Left ventricle myocardium superior (tissue), 1 donor: ENCODE measurements at places on chromosomes 1 and 21. TPM values are rescaled to one million over a fixed set of nuclear protein-coding genes. Genes with fewer than 3 reads are reported as not detected.
A peak's percentile ranks its signal among the peaks of the same experiment; 100 is the strongest.

GRCh38 chr1:1578371-1578940 is 3.8 kb upstream of the SSU72 start:
- DNase-seq, result peak; percentile 19

- DNase-seq, result no peak
These were observed 52.4 kb downstream of the TLCD4 start for GRCh38 chr1:95169548-95169947.

DNA sequence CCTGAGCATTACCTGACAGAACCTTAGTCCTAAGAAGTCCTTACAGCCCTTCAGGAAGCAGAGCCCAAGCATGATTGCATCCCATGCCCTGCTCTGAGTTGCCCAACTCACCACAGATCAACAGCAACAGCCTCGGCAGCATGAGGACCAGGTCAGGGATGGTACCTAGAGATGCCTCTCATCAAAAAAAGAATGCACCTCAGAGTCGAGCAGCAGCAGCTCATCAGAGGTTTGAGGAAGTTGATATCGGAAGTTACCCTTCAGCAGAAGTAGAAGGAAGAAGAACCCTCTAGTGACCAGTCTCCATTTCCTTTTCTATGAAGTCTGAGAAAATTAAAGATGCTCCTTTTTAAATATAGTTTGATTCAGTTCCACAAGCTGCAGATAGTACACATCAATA is at the start of gene FCRL1:
Gene FCRL1 (minus strand): TSS at position 225 of the 400 bp plus-strand sequence. CDS start 83 bp downstream, at position 142.
- no peak for DNase-seq

DNA sequence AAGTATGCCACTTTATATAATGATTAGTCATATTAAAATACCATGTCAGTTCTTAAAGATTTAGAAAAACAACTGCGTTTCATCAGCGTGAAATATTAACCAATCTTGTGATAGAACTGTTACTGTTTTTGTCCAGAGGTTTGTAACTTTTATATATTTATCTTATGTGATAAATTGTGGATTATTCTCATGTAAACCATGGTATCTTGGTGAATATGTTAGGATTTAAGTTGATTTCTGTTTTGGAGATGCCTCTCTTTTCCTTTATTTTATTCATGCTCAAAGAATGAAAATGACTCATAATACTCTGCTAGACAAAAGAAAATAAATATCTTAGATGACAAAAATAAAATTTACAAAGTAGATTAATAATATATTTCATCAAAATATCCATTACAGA is 88.4 kb downstream of the ADGRL4 start:
- DNase-seq, result no peak

- no peak for DNase-seq
These were observed 34.8 kb downstream of the SUCO start for GRCh38 chr1:172567720-172568119.

GRCh38 chr1:204104331-204105130 is 31.6 kb downstream of the SOX13 start:
- peak; percentile 48 for DNase-seq

DNA sequence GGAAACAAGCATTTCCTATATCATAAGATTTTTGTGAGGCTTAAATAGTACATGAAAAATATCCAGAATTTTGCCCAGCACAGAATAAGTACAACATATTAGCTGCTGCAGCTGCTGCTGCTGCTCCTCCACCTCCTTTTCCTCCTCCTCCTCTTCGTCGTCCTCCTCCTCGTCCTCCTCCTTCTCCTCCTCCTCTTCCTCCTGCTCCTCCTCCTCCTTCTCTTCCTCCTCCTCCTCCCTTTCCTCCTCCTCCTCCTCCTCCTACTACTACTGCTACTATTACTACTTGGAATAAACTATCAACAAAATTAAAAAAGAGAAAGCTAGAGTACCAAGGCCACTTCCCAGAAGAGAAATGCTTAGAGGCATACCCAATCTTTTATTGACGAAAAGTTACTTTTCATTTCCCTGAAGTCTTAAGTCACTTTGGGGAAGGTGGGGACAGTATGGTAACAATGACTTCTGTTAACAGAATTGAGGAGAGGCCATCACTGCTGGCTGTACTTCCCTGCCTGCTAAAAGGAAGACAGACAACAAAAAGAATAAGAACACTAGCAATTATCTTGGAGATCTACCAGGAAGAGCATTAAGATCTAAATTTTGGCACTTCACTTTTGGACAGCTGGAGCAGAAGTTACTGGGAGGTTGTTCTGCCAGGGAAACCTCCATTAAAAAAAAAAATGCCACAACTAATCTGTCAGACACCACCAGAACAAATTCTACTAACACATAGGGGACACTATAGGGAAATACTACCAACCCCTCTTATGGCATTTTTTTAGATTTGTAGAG is 7.1 kb downstream of the DENND1B start:
- no peak for DNase-seq

DNA sequence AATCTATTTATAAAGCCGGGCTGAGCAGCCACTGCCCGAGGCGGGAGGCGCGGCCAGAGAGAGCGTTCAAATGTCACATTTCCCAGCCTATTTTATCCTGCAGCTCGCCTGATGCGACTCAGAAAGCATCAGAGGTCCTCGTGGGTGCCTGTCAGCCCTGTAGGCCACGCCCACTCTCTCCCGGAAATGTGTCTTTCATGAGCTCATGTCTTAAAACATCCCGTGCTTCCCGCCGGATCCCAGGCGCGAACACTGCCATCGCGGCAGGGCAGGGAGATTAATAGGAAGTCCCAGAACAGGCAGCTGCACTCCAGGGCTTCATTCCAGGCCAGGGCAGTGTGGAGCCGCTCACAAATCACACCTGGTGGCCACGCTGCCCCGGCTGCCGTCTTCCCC is 117.5 kb downstream of the PRDM16 start:
- DNase-seq, result peak; percentile 85

DNA sequence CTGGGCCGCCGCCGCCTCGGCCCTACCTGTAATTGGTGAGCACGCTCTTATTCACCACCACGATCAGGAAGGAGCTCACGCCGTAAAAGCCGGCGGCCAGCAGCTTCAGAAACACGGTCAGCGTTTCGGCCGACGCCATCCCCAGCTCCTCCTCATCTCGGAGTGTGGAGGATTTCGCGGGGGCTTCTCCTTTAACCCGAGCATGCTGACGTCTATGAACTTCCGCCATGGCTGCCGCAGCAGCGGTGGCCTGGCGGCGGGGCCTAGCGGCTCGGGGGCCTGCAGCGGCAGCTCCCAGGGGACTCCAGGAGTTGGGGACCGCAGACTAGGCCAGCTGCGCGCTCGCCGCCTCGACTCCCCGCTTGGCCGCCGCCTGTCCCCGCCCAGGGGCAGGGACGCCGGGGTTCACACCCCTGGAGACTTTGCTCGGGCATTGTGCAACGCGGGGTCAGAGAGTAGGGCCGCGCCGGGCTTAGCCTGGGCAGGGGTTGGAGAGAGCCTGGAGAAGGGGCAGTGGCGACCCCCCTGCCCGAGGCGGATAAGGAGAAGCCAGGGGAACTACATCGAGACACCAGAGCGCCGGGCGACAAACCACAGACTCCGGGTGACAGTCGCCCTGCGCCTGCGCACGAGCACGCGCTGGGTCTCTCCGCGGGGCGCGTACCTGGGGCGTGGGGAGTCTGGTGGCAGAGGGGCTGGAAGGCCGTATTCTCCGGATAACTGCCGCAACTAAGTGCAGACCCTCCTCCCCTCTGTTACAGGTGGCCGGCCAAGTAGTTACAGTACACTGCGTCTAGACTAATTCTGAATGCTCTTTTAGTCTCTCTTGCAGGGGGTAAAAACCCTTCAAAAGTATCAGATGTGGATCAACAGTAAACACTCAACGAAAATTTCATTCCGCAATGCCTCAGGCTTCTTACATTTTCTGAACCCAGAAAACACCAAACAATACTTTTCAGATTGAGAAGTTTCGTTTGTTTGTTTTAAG is at the start of gene SLC35D1:
Gene SLC35D1 (minus strand): TSS at position 364 of the 988 bp plus-strand sequence. CDS start 135 bp downstream, at position 229.
- peak; percentile 80 for DNase-seq

DNA sequence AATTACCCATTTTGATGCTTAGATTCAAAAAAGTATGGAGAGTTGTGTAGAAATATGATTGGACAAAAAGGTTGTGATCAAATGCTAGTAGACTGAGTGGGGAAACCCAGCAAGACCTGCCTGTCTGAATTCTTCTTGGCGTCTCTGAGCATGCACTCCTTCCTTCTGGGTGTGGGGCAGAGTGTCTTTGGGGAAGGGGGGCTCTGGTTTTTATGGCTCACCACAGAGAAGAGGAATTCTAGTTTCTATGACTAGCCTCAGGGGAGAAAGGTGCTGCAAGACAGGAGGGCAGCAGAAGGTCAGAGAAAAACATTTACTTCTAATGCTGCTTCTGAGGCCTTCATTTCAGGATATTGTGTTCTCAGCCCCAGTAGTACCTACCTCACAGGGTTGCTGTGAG is 33.9 kb upstream of the PIGC start:
- no peak for DNase-seq

DNA sequence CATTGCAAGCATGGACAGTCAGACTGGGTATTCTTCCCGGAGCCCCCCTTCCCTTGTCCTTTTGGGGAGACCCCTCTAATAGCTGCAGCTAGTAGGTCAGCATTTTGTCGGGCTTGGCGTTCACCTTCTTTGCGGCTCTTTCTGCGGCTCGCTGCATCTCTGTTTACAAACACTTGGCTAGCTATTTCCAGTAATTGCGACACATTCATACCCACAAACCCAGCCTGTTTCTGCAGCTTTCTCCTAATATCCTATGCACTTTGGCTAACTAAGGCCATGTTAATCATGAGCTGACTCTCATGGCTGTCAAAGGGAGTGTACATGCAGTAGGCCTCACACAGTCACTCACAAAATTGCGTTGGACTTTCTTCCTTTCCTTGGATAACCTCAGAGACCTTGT is 716.4 kb downstream of the AMY1C start:
- DNase-seq, result no peak

DNA sequence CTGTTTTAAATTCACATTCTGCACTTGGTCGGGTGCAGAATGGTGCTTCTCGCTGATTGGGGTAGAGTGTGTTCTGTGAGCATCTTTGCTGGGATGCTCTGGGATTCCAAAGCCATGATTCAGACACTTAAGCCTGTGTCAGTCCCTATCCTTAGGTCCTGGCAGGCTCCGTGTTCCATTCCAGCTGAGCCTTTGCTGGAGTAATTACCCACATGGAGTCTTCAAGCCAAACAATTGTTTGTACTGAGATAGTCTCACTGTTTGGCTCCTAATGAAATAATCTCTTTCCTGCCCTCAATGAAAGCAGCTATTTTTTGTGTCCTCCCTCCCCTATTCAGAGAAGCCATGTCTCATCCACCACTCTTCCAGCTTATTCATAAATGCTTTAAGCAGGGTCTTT is 18.7 kb downstream of the SMAP2 start:
- DNase-seq, result no peak

- DNase-seq, result no peak
These were observed 35.5 kb downstream of the LRIF1 start for GRCh38 chr1:110928191-110928590.

GRCh38 chr1:170556917-170557316 is 25.0 kb downstream of the GORAB start:
- no peak for DNase-seq

DNA sequence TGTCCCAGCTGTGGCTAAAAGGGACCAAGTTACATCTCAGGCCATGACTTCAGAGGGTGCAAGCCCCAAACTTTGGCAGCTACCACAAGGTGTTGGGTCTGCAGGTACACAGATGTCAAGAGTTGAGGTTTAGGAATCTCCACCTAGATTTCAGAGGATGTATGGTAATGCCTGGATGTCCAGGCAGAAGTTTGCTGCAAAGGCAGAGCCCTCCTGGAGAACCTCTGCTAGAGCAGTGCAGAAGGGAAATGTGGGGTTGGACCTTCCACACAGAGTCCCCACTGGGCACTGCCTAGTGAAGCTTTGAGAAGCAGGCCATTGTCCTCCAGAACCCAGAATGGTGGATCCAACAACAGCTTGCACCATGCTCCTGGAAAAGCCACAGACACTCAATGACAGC is 10.1 kb upstream of the PHGDH start:
- no peak for DNase-seq

DNA sequence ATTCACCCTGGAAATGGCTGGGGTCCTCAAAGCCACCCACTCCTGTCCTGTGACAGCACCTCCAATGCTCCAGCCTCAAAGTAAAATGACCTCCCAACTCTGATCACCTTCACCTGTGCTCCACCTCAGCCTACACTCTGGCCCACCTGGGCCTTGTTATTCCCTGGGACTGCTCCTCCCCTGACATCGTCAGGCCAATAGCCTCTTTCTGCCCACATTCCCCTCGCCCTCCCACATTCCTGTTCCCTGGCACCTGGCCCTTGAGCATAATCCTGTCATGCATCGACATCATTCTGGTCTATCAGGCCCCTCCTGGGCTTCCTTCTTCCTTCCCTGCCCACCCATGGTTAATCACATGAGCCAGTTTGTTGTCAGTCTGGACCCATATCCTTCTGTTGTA is 13.2 kb upstream of the BCAR3 start:
- DNase-seq, result no peak

DNA sequence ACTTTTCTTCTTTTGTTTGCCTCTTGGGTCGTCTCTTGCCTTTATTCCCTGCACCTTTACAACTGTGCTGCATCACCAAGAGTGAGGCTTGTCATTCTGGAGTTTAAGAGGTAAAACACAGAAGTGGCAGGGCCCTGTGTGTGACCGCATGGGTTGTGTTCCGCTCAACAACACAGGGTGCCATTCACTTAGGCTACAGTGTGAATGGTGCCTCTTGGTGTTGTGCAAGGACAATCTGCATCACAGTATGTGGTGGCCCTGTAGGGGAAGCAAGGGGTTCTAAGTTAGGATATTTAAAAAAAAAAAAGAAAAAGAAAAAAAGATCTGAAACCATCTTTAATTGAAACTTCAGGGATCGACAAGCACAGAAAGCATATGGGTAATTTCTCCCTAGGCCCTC is 38.2 kb downstream of the BRINP2 start:
- DNase-seq, result no peak

- peak; percentile 62 for DNase-seq
These were observed 1.4 kb downstream of the PINK1 start for GRCh38 chr1:20634594-20635084.

DNA sequence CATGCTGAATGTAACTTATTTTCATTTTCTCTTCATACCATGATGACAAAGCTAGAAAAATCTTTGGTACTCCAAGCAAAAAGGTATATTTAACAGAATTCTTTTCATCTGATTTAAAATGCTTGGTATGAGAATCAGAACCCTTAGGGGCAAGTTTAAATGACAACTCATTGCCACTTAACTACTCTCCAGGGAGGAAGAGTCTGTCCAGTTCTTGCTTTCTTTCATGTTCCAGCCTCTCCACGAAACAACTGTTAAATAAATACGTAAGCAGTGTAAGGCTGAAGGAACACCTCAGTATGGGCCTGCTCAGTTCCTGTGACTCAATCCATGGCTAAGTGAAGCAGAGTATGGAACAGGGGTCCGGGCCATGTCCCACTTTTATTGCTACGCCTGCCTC is 1.6 kb downstream of the LCE2A start:
- DNase-seq, result no peak

Gene CYP4A11
- not detected for total RNA-seq

Gene SKI
- total RNA-seq, result 35.3 TPM

Gene PLA2G2A
- 82.2 TPM for total RNA-seq

Gene NR0B2
- total RNA-seq, result 5.3 TPM

Gene RGS1
- 0.59 TPM for total RNA-seq

Gene CD1B
- not detected for total RNA-seq

Gene SIPA1L2
- 127 TPM for total RNA-seq

Gene PODN
- 19.4 TPM for total RNA-seq

Gene C1orf87
- total RNA-seq, result not detected

Gene ZNF678
- total RNA-seq, result 1.4 TPM

Gene LRRC8C
- total RNA-seq, result 6.8 TPM
